ENCODE measurements at places on chromosomes 6 and 20.

DNA sequence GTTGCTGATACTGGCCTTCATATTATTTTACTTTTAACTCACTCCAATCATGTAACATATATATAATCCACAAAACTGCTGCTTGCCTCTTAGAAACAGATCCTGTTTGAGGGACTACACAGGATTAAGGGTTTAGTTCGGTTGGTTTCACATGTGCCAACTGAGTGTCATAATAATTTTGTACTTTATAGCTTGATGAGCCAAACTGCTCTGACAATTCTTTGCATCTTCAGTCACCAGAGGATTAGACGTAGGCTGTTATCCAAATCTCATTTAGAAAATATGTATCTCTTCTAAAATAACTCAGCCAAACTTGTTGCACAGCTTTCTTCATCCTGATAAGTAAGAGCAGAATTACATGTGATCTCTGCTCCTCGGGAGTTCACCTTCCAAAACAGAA, 643.6 kb upstream of the PTCHD4 start:
- no peak for DNase-seq

GRCh38 chr20:31570021-31570463, 35.0 kb upstream of the ID1 start:
- no peak for DNase-seq

DNA sequence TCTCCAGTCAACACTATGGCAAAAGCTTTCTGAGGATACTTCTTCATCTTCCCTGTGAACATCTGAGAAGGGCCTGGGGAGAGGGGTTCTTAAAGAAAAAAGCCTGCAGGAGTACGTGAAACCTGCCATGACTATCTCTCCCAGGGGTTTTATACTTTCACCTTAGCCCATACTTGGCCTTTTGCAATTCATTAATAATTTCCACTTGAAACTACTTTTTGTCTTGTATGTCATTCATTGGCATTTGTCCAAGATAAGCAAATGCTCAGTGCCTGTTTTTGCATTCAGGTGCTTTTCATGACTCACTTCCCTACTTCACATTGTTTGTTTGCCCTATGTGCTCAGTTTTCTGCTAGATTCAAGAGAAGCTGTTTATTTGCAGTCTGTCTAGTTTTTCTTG, 580.3 kb upstream of the GJE1 start:
- peak; percentile 93 for DNase-seq

- DNase-seq = no peak
These were observed 1302.8 kb upstream of the EYS start for GRCh38 chr6:67009818-67010217.

- no peak for DNase-seq
These were observed 18.6 kb upstream of the ZFAND3 start for GRCh38 chr6:37800703-37801604.

GRCh38 chr6:159249128-159249527, 79.9 kb downstream of the FNDC1 start:
- no peak for DNase-seq

DNA sequence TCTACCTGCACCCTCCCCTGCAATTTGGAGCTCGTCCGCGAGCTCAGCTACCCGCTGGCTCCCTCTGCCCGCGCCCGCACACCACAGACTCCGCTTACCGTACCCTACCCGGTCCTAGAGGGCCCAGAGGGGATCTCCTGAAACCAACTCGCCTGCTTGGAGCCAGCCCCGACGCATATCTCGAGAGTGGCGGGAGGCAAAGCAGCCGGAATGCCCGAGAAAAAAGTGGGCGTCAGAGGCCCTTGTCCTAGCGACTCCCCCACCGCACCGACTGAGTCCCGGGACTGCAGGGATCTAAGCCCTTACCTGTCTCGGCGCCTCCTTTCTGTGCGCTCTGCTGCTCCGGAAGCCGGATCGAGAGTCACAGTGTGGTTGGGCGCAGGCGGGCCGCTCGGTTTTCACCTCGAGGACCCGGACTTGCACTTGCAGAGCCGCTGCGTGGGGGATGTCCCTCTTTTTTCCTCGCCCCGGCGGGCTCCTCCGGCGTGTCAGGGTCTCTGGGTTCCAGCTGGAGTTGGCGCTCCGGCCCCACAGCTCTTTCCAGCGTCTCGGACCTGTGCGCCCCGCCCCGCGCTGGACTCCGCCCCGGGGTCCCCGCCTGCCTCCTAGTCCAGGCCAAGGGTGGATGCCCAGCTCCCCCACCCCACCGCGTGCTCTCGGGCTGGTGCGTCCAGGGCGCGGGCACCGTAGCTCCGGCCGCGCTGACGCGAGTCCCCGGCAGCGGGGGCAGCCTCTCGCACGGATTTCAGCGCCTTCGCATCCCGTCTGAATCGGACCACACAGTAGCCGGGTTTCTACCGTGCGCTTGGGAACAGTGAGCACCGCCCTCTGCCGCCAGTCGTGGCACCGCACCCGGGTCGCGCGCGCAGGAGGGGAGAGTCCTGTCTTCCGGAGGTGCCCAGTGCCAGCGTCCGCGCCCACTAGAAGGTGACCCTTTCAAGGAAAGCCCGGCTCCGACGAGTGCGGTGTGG, at the start of gene PROKR2:
Gene PROKR2 (minus strand): TSS at position 767 of the 971 bp plus-strand sequence. CDS start 2,585 bp downstream, outside the sequence.
- DNase-seq = no peak

DNA sequence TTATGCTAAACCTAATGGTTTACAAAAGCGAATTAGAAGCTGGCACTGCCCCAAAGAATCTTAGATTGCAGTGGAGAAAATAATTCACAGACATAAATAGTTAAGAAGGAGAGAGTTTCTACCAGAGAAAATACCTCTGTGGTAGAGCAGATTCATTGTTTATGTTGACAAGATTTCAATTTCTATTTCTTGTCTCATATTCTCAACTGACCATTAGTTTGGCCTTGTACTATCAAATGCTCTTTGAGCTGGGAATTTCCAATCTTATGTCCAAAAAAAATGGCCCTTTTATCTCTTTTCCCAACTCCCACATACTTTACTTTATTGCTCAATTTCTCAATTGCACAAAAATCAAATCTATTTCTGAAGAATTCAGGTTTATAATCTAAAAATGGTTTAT, 804.1 kb upstream of the CITED2 start:
- no peak for DNase-seq

- DNase-seq = no peak
These were observed 5.0 kb downstream of the FAM209B start for GRCh38 chr20:56537997-56538396.

- no peak for DNase-seq
These were observed 42.1 kb downstream of the KLHL31 start for GRCh38 chr6:53623497-53623896.

All from LNCaP clone FGC (cell line).